Hematopoietic multipotent progenitor cell treated with erythropoietin and hydrocortisone succinate and interleukin-3 and kit ligand, for 6 days (in vitro differentiated cells): ENCODE measurements at places on chromosomes 3 and 15.
A peak's percentile ranks its signal among the peaks of the same experiment; 100 is the strongest.

DNA sequence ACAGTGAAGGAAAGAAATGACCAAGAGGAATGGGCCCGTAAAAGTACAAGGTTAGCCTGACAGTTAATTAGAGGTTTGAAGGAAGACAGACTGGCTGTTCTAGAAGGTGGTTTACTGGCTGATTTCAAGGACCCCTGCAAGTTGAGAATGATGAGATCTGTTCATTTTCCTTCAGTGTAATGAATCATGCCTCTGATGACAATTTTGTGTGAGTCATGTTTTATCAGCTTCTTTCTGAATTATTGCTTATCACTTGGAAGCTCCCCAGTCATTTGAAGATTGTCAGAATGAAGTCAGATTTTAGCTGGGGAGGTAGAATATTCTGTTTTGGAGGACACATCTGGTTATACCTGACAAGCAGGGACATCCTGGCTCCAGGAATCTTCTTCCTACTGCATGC is 50.6 kb downstream of the DRD3 start:
- no peak for DNase-seq

DNA sequence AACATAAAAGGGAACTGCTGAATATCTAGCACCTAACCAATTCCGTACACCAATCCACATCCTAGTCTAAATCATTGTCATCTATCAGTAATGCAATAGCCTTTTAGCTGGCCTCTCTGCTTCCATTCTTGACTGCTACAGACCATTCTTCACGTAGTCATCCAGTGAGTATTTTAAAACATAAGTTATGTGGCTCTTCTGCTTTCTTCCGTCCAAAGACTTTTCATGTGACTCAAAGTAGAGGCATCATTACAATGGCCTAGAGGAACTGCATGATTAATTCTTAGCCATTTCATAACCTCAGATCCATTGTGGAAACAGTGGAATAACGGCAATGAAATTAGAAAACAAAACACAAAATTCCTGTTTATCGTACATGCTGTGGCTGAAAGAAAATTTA is 88.9 kb upstream of the CBLB start:
- no peak for DNase-seq

- DNase-seq, result no peak
Observed at GRCh38 chr15:71451130-71451529, 335.9 kb downstream of the THSD4 start.

DNA sequence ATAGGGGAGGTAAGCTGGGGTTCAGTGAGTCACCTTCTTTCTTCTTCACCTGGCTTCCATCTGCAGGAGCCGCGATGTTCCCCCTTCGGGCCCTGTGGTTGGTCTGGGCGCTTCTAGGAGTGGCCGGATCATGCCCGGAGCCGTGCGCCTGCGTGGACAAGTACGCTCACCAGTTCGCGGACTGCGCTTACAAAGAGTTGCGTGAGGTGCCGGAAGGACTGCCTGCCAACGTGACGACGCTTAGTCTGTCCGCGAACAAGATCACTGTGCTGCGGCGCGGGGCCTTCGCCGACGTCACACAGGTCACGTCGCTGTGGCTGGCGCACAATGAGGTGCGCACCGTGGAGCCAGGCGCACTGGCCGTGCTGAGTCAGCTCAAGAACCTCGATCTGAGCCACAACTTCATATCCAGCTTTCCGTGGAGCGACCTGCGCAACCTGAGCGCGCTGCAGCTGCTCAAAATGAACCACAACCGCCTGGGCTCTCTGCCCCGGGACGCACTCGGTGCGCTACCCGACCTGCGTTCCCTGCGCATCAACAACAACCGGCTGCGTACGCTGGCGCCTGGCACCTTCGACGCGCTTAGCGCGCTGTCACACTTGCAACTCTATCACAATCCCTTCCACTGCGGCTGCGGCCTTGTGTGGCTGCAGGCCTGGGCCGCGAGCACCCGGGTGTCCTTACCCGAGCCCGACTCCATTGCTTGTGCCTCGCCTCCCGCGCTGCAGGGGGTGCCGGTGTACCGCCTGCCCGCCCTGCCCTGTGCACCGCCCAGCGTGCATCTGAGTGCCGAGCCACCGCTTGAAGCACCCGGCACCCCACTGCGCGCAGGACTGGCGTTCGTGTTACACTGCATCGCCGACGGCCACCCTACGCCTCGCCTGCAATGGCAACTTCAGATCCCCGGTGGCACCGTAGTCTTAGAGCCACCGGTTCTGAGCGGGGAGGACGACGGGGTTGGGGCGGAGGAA is 2.6 kb downstream of the ISLR2 start:
- peak; percentile 22 for DNase-seq

GRCh38 chr3:42830437-42831320 is 21.4 kb downstream of the ACKR2 start:
- DNase-seq, result peak; percentile 86

DNA sequence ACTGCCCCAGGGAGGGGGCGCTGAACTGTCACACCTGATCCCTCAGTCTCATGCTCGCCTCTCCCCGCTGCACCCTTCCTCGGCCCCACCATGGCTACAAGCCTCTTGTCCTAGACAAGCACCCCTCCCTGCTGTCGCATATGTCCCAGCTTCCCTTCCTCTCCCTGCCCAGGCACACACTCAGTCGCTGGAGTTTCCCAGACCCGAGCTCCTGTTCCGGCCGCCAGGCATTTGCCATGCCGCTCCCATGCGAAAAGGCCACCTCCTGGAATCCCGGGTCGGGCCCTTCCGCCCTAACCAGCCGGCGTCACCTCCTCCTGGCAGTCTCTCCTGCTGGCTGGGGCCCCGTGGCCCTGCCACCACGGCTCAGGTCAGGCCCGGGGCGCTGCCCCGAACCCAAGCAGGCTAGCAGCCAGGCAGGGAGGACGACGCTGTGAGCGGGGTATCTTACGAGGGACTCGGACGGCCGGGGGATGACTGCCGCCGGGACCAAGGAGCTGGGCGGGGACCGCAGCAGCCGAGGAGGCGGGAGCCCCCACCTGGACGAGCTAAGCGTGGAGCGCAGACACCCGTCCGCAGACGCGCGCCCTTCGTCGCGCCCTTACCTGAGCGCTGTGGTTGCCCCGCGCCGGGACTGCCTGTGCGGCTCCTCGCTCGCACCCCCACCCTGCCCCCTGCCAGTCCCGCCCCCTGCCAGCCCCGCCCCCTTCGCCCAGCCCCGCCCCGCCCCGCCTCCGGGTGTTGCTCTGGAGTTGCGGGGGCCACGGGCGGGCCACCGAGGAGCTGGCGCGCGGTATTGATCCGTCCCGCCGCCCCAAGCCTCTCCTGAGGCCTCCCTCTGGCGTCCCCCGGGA is at the start of gene ALS2CL:
TSS of gene ALS2CL (minus strand) at position 642 of the 854 bp plus-strand sequence. CDS start 4,239 bp downstream, outside the sequence.
- DNase-seq, result peak; percentile 42

- DNase-seq, result no peak
Observed at GRCh38 chr3:189466004-189466403, 165.2 kb upstream of the TP63 start.

GRCh38 chr3:77066829-77067228 is 26.9 kb downstream of the ROBO2 start:
- no peak for DNase-seq

- DNase-seq, result no peak
Observed at GRCh38 chr15:62770752-62771151, 271.8 kb upstream of the TPM1 start.

GRCh38 chr3:29694783-29695182 is 413.9 kb downstream of the RBMS3 start:
- DNase-seq, result no peak

GRCh38 chr3:188052169-188053035 is 101.6 kb upstream of the LPP start:
- DNase-seq, result no peak

DNA sequence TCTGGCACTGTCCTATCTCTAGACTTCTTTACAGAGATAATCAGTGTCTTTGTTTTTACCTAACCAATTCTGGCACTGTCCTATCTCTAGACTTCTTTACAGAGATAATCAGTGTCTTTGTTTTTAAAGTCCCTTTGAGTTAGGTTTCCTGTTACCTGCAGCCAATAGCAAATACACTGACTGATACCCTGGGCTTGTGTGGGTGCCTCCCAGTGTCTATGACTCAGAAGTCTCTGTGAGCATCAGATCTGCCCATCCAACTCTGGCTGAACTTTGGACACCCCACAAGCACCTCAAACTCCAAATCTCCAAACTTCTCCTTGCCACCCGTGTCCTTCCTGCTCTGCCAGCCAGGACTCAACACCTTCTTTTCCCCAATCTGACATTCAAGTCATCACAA is 30.4 kb downstream of the SLC41A3 start:
- no peak for DNase-seq
